CD14-positive monocyte (primary cell): ENCODE measurements at places on chromosomes 2 and 18.

GRCh38 chr2:46909771-46910419, 5.7 kb downstream of the MCFD2 start:
- DNase-seq = no peak

DNA sequence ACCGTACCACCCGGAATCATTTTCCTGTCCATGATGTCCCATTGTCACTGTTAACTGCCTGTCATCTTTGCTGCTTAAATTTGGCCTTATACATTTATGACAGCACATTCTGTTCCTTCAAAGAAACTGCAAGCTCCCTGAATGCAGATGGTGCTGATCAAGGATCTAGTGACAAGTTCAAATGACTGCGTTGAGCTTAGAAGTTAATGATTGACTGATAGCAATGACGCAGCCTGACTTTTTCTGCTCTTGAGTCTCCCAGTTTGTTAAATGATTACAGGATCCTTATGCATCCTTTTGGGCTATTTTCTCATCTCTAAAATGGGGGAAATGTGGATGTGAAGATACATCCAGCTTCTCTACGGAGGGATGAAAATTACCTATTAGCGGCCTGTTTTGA, 159.0 kb downstream of the DCC start:
- no peak for DNase-seq

DNA sequence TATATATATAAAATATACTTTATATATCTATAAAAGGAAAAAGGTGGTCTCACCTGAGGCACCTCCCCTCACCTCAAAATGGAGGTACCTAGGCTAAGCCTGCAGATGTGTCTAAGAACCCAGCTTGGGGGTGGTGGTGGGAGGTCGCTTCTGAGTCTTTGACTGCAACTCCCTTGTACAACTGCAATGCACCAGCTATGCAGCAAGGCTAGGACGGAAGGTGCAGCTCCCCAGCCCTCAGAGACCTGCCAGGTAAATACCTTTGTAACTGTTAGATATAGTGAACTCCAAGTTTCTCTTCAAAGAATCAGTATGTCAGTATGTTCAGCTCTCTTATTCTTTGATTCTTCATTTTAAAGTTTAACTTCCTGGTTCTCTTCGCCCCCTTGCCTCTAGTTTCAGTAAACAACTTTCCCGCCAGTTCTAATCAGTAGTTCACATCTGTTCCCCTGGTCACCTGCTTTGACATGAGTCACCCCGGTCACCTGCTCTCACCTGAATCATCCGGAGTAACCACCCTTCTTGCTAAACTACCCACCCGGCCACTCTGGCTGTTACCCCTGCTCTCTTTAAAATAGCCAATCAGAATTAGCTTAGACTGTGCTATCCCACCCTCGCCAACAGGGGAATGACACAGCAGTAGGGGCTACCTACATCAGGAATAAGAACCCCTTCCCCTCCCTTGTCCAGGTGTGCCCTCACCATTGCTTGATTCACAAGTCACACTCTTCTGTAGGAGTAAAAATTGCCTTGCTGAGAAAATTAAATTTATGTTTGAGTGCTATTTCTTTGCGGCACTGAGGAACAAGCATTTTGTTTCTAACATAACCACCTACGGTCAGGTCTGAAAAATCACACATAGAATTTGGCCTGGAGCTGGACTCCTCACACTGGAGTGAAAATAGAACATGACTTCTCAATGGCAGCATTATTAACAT, 24.7 kb upstream of the IMPA2 start:
- no peak for DNase-seq

DNA sequence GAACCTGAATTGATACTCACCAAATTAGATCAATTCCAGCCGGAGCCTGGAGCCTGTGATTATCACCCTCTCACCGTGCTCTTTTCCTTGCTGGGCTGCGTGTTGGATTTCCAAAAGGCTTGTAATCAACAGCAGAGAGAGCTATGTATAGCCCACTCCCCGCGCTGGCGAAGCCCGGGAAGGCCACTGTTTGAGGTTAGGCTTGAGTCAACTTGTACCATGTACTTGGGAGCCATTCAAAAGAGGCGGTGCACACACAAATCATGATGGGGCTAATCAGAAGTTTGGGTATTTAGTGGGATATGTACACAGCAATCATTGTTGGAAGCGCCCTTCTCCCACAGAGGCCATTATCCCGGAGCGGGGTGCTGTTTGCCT, 151.6 kb downstream of the GLI2 start:
- no peak for DNase-seq

GRCh38 chr2:204110338-204110741, 173.8 kb downstream of the ICOS start:
- DNase-seq = no peak
